HTR-8/SVneo (cell line): ENCODE measurements at places on chromosomes 3 and 15.

GRCh38 chr3:193693774-193694173 is 100.8 kb downstream of the OPA1 start:
- no peak for DNase-seq

GRCh38 chr3:49172551-49173041 is 1.2 kb downstream of the KLHDC8B start:
- DNase-seq: no peak

DNA sequence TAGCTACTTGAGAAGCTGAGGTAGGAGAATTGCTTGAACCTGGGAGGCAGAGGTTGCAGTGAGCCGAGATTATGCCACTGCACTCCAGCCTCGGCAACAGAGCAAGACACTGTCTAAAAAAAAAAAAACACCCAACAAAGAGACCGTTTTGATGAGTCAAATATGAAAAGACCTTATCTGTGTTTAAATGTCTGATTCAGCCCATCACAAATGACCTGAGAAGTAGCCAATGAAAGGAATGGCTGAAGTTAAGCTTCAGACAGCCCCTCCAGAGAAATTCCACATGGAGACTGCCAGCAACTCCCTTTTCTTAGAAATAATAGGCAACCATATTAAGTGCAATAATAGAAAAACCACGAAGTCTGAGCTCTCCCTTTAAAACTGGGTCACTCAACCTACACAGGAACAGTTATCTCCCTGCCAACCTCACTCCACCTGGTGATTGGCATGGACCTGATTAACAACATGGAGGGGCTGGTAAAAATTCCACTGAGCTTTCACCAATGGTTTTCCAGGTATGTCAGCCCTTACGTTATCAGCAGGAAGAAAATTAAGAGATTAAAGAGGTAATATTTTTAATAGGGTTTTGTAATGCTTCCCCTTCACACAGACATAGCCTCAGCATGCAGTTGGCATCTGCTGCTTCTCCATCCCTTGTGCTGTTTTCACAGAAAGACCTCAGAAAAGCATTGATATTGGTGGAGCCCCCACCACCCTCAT is 238.1 kb upstream of the STT3B start:
- no peak for DNase-seq

- DNase-seq: no peak
Measured at GRCh38 chr3:141021261-141021660, 29.9 kb upstream of the SPSB4 start.

DNA sequence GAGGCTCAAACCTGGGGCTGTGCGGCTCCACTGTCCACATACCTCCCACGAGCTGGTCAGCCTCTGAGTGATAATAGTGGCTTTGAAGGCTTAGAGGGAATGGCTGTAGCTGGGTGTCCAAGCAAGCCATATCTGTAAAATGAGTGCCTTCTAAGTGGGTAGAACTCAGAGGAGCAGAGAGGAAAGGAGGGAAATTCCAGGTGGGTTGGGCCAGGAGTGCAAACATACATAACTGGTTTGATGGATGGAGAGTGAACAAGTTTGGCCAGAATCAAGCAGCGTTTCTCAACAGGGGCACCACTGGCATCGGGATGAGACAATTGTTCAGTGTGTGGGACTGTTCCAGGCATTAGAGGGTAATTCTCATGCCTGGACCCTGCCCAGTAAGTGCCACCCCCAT is 91.1 kb downstream of the ASB7 start:
- no peak for DNase-seq

DNA sequence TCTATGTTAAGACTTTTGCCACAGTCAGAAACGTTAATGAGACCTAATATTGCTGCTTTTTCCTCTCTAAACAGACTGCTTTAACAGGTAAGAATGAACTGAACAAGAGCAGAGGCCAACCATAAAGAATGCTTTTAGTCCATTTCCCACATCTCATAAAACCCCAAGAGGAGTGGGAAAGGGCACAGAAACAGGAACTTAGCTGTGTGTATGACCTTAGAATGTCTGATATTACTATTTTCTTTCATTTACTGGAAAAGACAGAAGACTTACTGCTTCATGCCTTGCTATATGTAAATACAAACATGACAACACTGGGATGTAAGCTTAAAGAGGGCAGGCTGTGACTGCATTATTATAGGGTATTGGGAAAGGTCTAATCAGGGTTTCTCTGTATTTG is 115.0 kb downstream of the ISL2 start:
- no peak for DNase-seq

- DNase-seq: no peak
Measured at GRCh38 chr3:31621314-31621713, 88.6 kb downstream of the STT3B start.

DNA sequence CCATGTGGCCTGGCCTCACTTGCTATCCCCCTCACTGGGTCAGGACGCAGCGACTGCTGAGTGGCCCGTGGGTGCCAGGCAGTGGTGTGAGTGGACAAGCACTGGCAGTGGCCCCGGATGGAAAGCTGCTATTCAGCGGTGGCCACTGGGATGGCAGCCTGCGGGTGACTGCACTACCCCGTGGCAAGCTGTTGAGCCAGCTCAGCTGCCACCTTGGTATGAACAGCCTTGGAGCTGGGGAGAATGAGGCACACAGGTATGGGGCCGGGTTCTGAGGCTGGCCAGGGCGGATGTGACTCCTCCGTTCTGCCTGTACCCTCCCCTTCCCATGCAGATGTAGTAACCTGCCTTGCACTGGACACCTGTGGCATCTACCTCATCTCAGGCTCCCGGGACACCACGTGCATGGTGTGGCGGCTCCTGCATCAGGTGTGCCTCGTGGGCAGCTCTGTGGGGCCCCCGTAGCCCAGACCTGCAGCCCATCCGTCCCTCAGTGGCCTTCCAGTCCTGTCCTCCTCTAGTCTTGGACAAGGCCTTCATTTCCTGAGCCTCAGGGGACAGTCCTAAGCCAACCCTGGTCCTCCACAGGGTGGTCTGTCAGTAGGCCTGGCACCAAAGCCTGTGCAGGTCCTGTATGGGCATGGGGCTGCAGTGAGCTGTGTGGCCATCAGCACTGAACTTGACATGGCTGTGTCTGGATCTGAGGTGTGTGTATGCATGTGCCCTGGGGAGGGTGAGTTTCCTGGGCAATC is 28.2 kb downstream of the NBEAL2 start:
- DNase-seq: no peak

- DNase-seq: no peak
Measured at GRCh38 chr3:40166997-40167396, 142.5 kb upstream of the EIF1B start.

DNA sequence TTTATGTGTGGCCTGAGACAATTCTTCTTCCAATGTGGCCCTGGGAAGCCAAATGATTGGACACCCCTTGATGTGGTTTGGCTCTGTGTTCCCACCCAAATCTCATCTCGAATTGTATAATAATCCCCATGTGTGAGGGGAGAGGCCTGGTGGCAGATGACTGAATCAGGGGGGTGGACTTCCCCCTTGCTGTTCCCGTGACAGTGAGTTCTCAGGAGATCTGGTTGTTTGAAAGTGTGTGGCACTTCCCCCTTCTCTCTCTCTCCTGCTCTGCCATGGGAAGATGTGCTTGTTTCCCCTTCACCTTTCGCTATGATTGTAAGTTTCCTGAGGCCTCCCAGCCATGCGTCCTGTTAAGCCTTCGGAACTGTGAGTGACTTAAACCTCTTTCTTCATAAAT is 60.1 kb upstream of the PARL start:
- DNase-seq: no peak

- DNase-seq: no peak
Measured at GRCh38 chr15:73865904-73866303, 7.5 kb upstream of the TBC1D21 start.

DNA sequence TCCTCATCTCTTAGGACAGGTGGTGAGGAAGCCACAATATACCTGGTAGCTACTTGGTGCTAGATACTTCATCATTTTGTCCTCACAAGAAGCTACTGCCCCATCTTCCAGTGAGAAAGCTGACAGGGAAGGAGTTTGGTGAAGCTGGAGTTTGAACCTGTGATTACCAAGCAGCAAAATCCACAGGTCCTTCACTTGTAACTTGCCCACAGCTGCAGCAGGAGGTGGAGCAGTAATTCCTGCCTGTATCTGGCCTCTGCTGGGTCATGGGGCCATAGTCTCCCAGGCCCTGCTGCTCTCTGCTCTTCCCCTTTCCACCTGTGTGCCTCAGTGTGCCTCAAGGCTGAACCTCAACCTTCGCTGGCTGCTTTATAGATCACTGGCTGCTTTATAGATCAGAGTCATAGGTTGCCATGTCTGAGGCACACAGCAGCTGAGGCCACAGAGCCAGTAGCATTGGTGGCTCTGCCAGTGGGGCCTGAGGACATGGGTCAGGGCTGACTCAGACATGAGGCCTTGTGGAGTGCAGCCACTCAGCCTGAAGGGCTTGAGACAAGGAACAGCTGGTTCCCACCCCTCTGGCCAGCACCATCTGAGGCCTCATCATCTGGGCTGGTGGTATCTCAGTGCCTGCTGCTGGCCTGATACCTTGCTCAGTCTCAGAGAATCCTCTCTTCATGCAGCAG is 11.1 kb upstream of the CHRNB4 start:
- no peak for DNase-seq

DNA sequence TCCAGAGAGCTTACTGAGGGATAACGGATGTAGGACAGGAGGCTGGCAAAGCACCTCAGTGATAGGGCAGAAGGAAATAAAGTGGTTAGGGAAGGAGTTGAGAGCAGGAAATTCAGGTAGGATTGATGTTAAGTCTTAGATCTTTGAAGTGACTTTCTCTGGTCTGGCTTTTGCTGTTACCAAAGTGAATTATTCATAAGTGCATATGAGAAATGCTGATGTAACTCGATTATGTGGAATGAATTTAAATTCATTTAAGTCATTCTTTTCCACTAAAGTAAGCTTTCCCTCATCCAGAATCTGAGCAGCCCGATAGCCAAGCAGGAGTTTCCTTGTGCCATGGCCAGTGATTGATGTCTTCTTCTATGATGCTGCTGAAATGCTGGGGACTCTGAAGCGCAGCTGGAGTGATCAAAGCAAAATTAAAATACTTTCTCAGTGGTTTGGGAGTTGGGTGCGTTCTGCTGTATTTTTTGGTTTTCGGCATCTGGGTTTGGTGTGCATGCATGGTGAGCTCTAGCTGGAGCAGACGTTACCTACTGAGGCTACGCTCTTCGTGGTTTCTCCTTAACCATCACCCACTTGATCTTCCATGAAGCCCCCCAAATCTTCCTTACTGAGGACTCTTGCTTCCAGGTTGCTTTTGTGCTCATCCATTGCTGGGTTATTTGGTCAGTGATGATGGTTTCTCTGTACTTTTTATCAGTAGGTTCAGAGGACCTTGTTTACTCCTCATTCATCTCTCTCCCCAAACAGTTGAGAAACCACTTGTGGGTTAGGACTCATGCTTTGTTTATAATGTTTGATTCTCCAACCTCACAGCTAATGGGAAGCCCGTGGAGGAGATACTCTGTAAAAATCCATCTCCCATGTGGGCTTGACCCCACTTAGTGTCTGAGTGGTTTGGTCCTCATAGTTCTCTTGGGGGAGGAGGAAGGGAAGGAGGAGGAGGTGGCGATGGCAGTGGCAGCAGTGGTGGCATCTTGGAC is 72.5 kb downstream of the IGF1R start:
- no peak for DNase-seq

GRCh38 chr3:66483006-66483405 is 17.8 kb downstream of the LRIG1 start:
- DNase-seq: no peak
